Stimulated activated CD4-positive, alpha-beta T cell treated with anti-CD3 and anti-CD28 coated beads, Interleukin-12 subunit alpha, Interleukin-12 subunit beta, amount 100 ng/mL, for 4 hours (primary cell): ENCODE measurements at places on chromosomes 3 and 15.

DNA sequence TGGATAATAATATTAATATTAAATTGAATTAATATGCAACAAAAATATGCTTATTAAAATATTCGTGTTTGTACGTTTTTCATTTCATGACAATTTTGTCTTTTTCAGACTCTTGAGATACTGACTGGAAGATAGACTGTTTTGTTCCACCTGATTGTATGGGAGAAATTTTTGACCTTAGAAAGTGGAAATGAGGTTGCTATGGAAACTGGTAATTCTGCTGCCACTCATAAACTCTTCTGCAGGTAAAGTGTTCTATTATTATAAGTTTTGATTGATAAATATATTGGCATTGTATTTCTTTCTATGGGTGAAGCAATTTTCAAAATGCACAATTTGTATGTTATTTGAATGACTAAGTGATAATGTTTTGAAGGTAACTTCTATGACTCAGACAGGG lies 55.0 kb downstream of the CNTN6 start:
- no peak for DNase-seq

- DNase-seq: no peak
Observed at GRCh38 chr3:193023218-193023617, 105.6 kb upstream of the MB21D2 start.

- no peak for DNase-seq
Observed at GRCh38 chr15:27903405-27903804, 195.7 kb downstream of the OCA2 start.

- no peak for DNase-seq
Observed at GRCh38 chr15:73318463-73319351, 50.1 kb downstream of the HCN4 start.

GRCh38 chr15:88465633-88466224 lies 1.5 kb downstream of the MRPL46 start:
- DNase-seq: no peak

- DNase-seq: no peak
Observed at GRCh38 chr3:48835650-48836366, 11.9 kb downstream of the PRKAR2A start.

DNA sequence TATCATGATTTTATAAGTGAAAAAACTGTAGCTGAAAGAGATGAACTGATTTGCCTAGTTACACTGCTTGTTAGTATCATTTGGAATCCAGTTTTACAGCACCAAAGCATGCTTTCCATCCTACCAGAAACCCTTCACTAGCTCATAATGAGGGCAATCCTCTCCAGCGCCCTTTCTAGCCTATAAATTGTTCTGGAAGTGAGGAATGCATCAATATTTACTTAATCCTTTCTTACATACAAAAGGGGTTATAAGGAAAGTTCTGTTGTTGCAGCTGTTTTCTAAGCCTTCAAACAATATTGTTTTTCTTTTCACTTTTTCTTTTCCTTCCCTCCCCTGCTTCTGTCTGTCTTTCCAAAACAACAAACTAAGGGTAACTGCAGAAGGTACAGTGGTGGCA lies 11.0 kb upstream of the PCCB start:
- DNase-seq: no peak

DNA sequence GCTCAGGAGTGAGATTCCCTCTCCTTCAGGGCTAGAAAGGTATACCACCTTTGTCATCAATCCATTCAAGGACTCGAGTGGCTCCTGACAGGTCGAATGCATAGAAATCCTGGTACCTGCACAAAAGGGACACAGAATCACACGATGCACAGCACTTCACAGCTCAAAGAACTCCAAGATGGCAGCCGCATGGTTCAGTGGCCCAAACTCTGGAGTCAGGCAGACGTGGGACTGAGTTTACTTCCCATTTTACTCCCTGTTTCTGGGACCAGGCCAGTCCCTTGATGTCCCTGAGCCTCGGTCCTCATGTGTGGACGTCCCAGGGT lies 536 bp downstream of the WDR73 start:
- no peak for DNase-seq

GRCh38 chr15:51318382-51319150 lies 19.8 kb downstream of the CYP19A1 start:
- DNase-seq: no peak

- DNase-seq: peak; percentile 15
Observed at GRCh38 chr3:187130346-187131066, 8.8 kb downstream of the RPL39L start.

DNA sequence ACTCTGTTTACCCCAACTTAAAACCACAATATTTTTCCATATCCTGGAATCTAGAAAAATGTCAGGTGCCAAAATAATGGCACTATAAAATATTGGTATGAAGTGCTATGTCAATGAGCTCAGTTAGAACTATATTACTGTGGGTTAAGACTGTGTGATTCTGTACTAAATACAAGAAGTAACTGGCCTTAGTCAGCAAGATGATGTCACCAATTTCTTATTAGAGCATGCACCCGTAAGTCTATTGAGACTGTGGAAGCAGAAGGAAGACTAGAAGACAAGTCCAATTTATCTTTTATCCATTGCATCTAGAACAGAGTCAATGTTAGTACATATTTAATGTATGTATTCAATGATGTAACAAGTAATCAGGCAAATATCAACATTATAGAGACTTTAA lies 25.0 kb downstream of the LRRC58 start:
- DNase-seq: no peak

- DNase-seq: no peak
Observed at GRCh38 chr15:49286649-49287404, 116.8 kb downstream of the GALK2 start.

- DNase-seq: no peak
Observed at GRCh38 chr15:59654046-59654445, 3.3 kb downstream of the GTF2A2 start.

GRCh38 chr3:37147666-37148065 lies 26.7 kb downstream of the LRRFIP2 start:
- DNase-seq: no peak

- no peak for DNase-seq
Observed at GRCh38 chr3:171620825-171621434, 160.7 kb upstream of the TNIK start.

DNA sequence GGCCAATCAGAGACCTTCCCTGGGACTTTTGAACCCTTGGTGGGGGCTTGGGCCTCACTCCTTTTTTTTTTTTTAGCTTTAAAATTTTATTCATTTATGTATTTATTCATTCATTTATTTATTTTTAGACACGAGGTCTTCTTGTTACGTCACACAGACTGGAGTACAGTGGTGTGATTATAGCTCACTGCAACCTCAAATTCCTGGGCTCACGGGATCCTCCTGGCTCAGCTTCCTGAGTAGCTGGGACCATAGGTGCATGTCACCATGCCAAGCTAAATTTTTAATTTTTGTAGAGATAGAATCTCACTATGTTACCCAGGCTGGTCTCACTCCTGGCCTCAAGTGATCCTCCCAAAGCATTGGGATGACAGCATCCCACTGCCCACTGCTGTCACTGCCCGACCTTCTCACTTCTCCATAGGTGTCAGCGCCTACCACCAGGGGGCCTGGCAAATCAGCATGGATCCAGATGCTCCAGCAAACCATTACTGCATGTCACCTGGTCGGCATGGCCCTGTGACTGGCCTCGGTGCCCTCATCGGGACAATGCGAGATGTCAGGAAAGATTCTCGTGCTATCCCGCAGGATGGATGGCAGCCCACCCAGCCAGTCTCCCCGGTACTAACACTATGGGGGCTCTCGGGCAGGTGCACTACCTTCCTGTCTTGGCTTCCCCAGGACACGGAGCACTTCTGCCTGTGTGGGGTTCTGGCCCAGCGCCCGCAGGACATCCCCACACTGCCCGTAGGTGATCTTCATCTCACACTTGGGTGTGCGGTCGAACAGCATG lies 3.0 kb downstream of the MYL3 start:
- peak; percentile 19 for DNase-seq

DNA sequence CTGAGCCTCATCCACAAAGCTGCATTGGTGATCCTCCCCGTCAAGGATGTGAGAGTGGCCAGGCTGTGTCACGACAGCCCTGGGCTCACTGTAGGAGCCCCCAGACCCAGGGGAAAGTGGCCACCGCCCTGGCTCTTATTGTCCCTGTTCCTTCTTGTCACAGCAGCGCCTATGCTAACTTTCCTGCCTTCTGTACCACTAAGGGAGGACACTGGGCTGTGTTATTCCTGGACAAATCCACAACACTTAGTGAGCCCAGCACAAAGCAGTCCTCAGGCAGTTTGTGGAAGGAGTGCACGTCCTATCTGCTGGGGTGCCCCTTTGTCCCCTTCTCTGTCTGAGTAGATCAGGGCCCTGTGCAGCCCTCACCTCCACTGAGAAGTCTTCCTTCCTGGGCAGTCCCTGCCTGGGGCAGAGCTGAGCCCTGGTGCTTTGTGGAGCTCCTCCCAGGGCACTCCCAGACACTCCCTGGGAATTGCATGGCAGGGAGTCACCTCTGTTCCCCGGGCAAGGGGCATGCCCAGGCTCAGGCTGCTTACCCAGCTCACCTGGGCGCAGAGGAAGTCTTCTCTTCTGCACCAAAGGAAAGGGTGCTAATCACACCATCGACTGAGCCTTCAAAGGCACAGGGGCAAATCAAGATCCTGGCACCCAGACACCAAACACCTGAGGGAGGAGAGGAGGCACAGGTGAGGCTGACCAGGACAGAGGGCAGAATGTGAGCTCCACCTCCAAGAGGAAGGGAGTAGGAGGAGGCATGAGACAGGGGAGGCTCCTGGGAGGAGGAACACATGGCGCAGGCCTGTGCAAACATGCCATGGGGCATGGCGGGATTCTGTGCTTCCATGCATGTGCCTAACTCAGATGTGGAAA lies 138.7 kb downstream of the KLF13 start:
- no peak for DNase-seq

DNA sequence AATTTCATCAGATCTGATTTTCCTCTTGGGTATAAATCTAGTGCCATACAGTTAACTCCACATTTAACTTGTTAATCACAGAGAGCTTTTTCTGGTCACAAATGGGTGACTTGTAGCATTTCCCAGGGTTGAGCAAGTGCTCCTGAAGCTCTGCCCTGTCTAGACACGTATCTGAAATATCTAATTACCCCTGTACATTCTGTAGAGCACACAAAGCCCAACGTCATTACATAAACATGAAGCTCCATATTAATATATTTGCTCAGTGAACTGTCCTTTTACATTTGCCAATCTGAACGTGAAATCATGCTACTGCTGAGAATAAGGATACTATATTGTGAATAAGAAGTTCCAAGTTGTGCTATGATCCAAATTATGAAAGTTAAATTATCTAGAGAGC lies 49.0 kb downstream of the THBS1 start:
- no peak for DNase-seq

DNA sequence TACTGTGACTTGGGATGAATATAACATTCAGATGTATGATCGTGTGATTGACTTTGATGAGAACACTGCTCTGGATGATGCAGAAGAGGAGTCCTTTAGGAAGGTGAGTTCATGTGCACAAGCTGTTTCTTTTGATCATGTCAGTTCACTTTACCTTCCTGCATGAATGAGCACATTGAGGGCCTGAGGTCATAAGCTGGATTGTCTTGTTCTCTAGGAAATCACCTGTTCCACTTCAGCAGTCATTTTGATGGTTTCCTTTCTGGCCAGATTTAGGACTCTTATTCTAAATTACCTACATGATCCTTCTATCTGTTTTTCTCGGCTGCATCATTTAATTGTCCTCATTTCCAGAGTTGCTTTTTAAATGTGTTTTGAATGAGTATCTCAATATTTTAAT lies 4.1 kb downstream of the RCN2 start:
- no peak for DNase-seq

GRCh38 chr15:77104155-77104554 lies 33.2 kb upstream of the TSPAN3 start:
- no peak for DNase-seq

GRCh38 chr3:5376761-5377160 lies 189.3 kb downstream of the EDEM1 start:
- no peak for DNase-seq

DNA sequence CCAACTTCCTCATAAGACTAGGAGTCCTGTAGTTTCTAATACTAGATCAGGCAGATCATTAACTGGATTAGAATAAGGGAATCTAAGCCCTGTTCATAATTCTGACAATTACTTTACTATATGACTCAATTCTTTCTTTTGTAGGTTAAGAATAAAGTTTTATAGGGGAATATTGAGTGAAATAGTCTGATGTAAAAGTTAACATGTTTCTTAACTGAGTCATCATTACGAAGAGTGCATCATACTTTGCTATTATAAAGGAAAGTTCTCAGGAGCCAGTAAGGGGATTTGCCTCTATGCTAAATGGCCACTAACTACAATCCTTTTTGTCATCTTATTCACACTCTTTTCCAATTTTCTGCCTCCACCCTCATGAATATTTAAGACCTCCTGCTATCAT lies 63.1 kb downstream of the POLQ start:
- DNase-seq: no peak

DNA sequence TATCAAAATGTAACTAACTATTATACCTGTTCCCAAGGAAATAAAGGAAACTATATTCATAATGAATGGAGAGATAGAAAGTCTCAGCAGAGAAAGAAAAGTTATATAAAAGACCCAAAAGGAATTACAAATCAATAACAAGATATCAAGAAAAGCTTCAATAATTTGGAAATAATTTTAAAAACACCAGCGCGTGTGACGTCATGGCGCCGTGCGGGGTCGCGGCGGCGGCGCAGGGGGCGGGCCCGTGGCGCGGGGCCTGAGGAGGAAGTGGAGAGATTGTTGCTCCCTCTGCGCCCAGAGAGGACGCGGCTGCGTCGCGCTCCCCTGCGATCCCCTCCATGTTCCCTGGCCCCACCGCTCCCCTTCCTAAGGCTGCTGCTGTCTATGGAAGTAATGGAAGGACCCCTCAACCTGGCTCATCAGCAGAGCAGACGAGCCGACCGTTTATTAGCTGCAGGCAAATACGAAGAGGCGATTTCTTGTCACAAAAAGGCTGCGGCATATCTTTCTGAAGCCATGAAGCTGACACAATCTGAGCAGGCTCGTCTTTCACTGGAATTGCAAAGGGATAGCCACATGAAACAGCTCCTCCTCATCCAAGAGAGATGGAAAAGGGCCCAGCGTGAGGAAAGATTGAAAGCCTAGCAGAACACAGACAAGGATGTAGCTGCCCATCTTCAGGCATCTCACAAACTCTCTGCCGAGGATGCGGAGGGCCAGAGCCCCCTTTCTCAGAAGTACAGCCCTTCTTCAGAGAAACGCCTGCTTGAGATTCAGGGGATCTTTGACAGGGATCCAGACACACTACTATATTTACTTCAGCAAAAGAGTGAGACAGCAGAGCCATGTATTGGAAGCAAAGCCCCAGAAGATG lies 4.1 kb downstream of the XCR1 start:
- DNase-seq: no peak

GRCh38 chr3:18247139-18247695 lies 177.9 kb downstream of the SATB1 start:
- no peak for DNase-seq

- no peak for DNase-seq
Observed at GRCh38 chr3:27533261-27533607, 49.0 kb upstream of the SLC4A7 start.

DNA sequence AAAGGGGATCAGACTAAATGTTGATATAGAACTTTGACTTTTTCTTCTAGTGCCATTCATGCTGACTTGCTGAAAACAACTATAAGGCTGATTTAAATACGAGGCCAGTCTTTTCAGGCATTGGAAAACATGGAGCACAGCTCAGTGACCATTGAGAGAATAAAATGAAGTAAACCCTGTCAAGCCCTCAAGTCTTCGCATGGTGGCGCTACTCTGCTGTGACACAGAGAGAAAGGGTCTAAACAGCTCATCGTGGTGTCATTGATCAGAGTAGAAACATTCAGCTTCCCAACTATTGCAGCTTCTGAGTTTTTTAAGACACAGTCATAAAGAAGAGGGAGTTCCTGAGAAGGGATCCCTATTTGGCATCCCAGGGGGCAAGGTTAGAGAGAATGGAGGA lies 716.2 kb downstream of the DIPK2A start:
- no peak for DNase-seq
